Fibroblast of villous mesenchyme (primary cell): ENCODE measurements at places on chromosomes 1 and 21. TPM values are rescaled to one million over a fixed set of nuclear protein-coding genes. Genes with fewer than 3 reads are reported as not detected.

PTPRU gene
- total RNA-seq: 5.5 and 6.9 TPM in 2 replicates

AMY1A gene
- not detected in 2 replicates for total RNA-seq

GOLT1A gene
- not detected in 2 replicates for total RNA-seq

PAQR6 gene
- total RNA-seq: 0.43 and 0.64 TPM in 2 replicates

GBP7 gene
- total RNA-seq: not detected in 2 replicates

SYPL2 gene
- 4.5 and 10.8 TPM in 2 replicates for total RNA-seq

KIAA0040 gene
- under 0.01 and 0.64 TPM in 2 replicates for total RNA-seq

S100A7 gene
- total RNA-seq: not detected in 2 replicates

PALMD gene
- total RNA-seq: 6.8 and 16.8 TPM in 2 replicates

ERICH3 gene
- not detected in 2 replicates for total RNA-seq

CATSPER4 gene
- total RNA-seq: not detected in 2 replicates

LENEP gene
- total RNA-seq: 0.32 and 0.43 TPM in 2 replicates

ZFP69 gene
- total RNA-seq: 4.5 and 4.7 TPM in 2 replicates
